Activated naive CD8-positive, alpha-beta T cell treated with anti-CD3 and anti-CD28 coated beads, Interleukin-2, amount 50 U/mL, for 24 hours (primary cell): ENCODE measurements at places on chromosomes 3 and 15.

DNA sequence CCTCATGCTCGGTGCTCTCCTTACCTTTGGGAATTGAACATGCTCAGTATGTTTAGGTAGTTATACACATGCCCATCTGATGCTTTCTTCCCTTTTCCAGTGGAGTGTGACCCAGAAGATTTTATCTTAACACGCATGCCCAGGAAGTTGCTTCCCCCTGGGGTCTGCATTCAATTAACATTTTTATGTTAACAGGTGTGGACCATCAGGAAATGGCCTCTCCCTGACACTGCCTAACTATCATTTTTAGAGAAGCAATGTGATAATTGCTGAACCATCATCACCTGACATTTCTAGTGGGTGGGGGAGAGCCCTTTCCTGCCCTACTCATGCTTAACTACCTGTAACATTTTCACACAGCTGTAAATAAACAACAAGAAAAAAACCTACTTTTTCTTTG, 55.1 kb upstream of the TGFBR2 start:
- DNase-seq, result no peak
- peaks cover 37% of the 10 kb centered on the region for H3K4me1 ChIP-seq
- no peaks in the 10 kb centered on the region for H3K27me3 ChIP-seq
- no peak overlapping the region for H3K4me3 ChIP-seq
- H3K36me3 ChIP-seq, result no peaks in the 10 kb centered on the region
- H3K27ac ChIP-seq, result no peak overlapping the region

GRCh38 chr3:26484140-26484539, 138.4 kb upstream of the LRRC3B start:
- no peaks in the 10 kb centered on the region for H3K4me1 ChIP-seq
- H3K27ac ChIP-seq, result no peak overlapping the region
- no peaks in the 10 kb centered on the region for H3K36me3 ChIP-seq

DNA sequence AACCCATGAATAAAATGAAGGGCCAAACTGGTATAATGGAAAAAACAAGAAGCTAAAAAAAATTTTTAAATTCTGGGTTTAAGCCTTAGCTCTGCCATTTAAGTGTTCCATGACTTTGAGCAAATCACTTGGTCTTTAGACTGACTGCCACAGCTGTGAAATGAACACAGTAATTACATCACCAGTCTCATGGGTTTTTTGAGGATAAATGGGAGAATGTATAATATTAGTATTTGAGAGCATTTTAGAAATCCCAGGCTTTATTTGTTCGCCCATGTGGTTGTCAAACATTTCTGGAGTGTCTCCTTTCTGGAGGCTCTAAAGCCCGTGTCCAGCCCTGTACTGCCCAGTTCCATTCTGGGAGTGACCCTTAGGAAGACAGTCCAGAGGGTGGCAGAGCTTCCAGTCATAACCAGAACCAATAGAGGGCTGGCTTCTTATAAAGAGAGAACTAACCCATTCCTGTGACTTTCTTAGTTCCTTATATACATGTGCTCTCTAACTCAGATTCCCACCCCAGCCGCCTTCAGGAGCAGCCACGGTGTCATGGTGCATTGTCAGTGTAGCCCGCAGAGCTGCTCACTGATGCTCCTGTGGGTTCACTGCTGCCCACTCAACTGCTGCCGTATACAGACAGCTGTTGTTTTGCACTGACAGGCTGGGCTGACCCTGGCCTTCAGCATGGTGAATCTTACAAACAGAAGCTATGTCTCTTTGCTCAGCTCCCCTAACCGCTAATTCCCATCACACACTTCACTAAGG, 44.7 kb downstream of the BOC start:
- DNase-seq, result no peak
- H3K27me3 ChIP-seq, result peaks cover 5% of the 10 kb centered on the region
- no peaks in the 10 kb centered on the region for H3K4me1 ChIP-seq
- no peak overlapping the region for H3K27ac ChIP-seq

DNA sequence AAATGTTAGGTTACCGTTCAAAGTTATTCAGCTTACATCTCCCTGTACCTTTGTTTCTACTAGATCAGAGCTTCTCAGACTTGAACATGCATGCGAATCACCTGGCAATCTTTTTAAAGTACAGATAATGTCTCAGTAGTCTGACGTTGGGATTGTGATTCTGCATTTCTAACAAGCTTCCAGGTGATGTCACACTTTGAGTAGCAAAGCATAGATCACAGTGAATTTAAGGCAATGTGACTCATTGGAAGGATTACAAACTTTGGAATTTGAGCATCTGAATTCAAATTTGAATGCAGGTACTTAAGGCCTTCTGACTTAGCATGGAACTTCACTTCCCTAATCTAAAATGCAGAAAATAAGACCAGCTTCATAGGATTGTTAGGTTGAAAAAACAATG, 10.8 kb upstream of the ZMAT3 start:
- H3K4me3 ChIP-seq, result no peak overlapping the region
- H3K27ac ChIP-seq, result no peak overlapping the region
- DNase-seq, result no peak

- H3K4me3 ChIP-seq, result no peak overlapping the region
- H3K36me3 ChIP-seq, result no peaks in the 10 kb centered on the region
- no peak for DNase-seq
Observed at GRCh38 chr3:28841441-28841840, 439.4 kb upstream of the RBMS3 start.

DNA sequence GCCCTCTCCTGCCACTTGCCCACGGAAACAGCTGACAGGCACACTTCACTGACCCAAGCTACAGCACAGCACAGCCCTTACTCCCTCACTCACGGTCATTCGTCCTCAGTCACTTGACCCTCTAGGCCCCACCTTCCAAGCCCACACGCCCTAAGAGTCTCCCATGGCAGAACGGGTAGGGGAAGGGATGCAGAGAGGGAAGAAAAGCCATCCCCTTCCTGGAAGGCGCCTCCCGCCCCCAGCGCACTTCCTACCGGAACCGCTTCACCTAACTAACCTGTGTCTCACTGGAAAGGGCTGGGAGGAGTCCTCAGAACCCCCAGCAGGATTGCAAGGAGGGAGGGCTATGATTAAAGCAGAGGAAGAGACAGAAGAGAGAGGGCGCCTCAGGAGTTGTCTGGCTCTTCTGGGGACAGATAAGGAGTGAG, 22.9 kb downstream of the EPHB3 start:
- no peak overlapping the region for H3K4me3 ChIP-seq
- no peaks in the 10 kb centered on the region for H3K36me3 ChIP-seq
- peaks cover 6% of the 10 kb centered on the region for H3K4me1 ChIP-seq
- peaks cover 29% of the 10 kb centered on the region for H3K27me3 ChIP-seq
- peak overlapping the region; percentile 49 for H3K27ac ChIP-seq

DNA sequence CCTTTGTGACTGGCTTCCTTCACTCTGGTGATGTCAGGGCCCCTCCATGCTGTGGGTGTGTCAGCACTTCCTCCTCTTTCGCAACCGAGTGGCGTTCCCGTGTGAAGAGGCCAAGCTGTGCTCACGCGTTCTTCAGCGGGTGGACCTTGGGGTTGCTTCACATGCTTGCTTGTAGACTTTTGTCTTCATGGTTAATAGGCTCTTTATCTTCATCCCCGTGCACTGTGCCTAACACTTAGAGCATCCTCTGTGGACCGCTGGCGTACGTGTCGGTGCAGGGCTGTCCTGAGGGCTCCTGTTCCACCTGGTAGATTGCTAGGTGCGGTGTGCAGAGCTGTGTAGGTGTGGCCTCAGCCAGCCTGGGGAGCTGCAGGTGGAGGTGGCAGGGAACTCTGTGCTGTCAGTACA, 182.3 kb downstream of the OR4M2 start:
- H3K27me3 ChIP-seq, result peaks cover 9% of the 10 kb centered on the region
- no peak overlapping the region for H3K4me3 ChIP-seq
- DNase-seq, result no peak
- H3K4me1 ChIP-seq, result peaks cover 16% of the 10 kb centered on the region

DNA sequence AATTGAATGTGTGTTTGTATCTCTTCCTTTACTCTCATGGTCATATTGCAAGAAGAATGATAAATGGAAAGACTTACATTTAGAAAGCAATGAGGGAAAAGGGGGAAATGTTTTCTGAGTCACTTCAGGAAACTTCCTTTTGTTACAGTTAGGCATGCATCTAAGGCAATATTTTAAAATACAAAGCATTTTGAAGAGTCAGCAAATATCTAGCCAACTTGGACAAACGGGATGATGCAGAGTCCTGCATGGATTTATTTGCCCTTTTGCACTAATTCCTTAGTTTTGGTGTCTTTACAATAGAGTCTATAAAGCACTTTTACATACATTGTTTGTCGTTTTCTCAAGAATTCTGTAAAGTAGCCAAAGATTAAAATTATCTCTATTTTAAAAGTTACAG, 286.2 kb upstream of the UBE2E2 start:
- H3K36me3 ChIP-seq, result no peaks in the 10 kb centered on the region
- H3K4me3 ChIP-seq, result no peak overlapping the region
- H3K27ac ChIP-seq, result no peak overlapping the region
- no peaks in the 10 kb centered on the region for H3K27me3 ChIP-seq

- peaks cover 13% of the 10 kb centered on the region for H3K36me3 ChIP-seq
- no peak overlapping the region for H3K4me3 ChIP-seq
- H3K27me3 ChIP-seq, result no peaks in the 10 kb centered on the region
- DNase-seq, result no peak
- H3K27ac ChIP-seq, result no peak overlapping the region
Observed at GRCh38 chr15:64525828-64526530, 65.6 kb downstream of the ZNF609 start.

DNA sequence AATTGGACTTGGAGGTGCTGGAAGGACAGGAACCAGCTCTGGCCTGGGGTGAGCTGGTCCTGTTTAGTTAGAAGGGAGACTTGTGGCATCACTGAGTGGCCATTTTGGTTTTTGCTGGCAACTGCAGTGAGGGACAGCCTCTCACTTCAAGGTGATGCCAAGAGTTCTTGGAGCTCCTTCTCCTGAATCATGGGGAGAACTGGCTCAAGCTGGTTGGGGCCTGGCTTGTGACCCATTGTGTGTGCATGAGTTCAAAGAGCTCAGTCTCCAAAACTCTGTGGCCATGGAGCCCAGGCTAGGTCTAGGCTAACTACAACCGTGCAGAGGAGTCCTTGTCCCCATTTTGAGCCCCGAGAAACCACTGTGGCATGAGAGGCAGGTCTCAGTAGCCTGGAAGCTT, 60.1 kb upstream of the ZNF148 start:
- no peaks in the 10 kb centered on the region for H3K36me3 ChIP-seq
- H3K4me3 ChIP-seq, result no peak overlapping the region
- H3K27ac ChIP-seq, result no peak overlapping the region
- no peaks in the 10 kb centered on the region for H3K4me1 ChIP-seq

- H3K36me3 ChIP-seq, result no peaks in the 10 kb centered on the region
- no peak overlapping the region for H3K27ac ChIP-seq
- DNase-seq, result no peak
- peaks cover 6% of the 10 kb centered on the region for H3K27me3 ChIP-seq
- H3K4me1 ChIP-seq, result no peaks in the 10 kb centered on the region
Observed at GRCh38 chr15:53987480-53987879, 9.2 kb downstream of the UNC13C start.

- H3K4me1 ChIP-seq, result no peaks in the 10 kb centered on the region
- no peaks in the 10 kb centered on the region for H3K27me3 ChIP-seq
Observed at GRCh38 chr15:33941279-33942063, 26.8 kb upstream of the CHRM5 start.

DNA sequence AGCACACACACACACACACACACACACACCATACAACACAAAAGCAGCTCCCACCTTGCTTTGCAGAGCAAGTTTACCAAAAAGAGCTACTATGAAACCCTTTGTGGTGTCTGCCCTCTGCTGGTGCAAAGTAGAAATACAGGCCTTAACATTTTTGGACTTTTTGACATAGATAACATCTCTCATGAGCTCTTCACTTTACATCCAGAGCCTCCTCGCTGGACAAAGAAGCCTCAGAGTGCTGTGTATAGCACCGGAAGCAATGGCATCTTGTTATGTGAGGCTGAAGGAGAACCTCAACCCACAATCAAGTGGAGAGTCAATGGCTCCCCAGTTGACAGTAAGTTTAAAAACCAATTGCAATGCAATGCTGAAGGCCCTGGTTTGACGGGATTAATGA, 157.9 kb downstream of the CHL1 start:
- H3K27me3 ChIP-seq, result no peaks in the 10 kb centered on the region
- H3K27ac ChIP-seq, result no peak overlapping the region
- no peak overlapping the region for H3K4me3 ChIP-seq
- DNase-seq, result peak; percentile 14

GRCh38 chr3:46065294-46065705, 38.0 kb upstream of the XCR1 start:
- H3K4me3 ChIP-seq, result no peak overlapping the region
- peaks cover 41% of the 10 kb centered on the region for H3K27me3 ChIP-seq
- H3K4me1 ChIP-seq, result peaks cover 66% of the 10 kb centered on the region
- peaks cover 2% of the 10 kb centered on the region for H3K36me3 ChIP-seq

- no peak overlapping the region for H3K27ac ChIP-seq
- no peaks in the 10 kb centered on the region for H3K36me3 ChIP-seq
- no peaks in the 10 kb centered on the region for H3K4me1 ChIP-seq
- no peak for DNase-seq
Observed at GRCh38 chr3:98188545-98188944, 22.0 kb downstream of the OR5H15 start.

DNA sequence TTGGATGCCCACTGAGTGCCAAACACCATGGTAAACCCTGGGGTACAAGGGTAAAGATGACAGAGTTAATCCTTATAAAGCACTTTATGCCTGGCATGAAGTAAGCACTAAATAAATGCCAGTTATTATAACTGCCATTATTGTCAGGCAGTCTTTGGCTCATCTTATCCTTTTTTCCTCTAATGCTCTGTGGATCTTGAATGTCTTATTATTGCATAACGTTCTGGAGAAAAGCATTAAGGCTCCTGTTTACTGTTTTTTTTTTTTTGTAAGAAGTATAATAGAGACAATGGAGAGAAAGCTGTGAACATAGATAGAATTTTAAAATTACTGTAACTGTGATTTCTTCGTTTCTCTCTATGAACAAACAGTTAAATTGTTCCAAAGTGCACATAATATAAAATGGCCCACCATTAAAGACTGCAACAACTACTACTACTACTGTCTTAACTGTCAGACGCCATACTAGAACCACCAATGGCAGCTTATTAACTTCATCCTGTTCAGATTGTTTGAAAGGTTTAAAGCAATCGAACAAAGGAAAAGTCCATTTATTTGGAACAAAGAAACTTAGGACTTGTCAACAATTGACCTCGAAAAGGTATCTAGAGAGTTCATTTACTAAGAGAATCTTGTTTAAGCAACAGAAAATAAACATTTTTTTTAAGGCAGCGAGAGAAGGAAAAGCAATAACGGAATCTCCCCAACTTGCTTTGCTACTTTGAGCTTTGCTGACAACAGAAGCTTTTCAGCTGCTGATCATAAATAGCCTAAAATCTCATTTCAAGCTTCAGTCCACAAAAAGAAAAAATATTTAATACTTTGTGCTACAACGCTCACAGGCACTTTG, 520.7 kb downstream of the ROBO1 start:
- no peaks in the 10 kb centered on the region for H3K36me3 ChIP-seq
- H3K4me3 ChIP-seq, result no peak overlapping the region
- no peak for DNase-seq
- H3K4me1 ChIP-seq, result no peaks in the 10 kb centered on the region
- H3K27ac ChIP-seq, result no peak overlapping the region

GRCh38 chr3:176615826-176616225, 581.5 kb downstream of the TBL1XR1 start:
- H3K4me3 ChIP-seq, result no peak overlapping the region
- H3K27ac ChIP-seq, result no peak overlapping the region
- no peak for DNase-seq
- no peaks in the 10 kb centered on the region for H3K4me1 ChIP-seq

- no peak overlapping the region for H3K4me3 ChIP-seq
- H3K27ac ChIP-seq, result no peak overlapping the region
- no peaks in the 10 kb centered on the region for H3K27me3 ChIP-seq
- no peaks in the 10 kb centered on the region for H3K4me1 ChIP-seq
Observed at GRCh38 chr3:5565026-5565425, 377.5 kb downstream of the EDEM1 start.
